ENCODE measurements at places on chromosomes 1 and 21.

- DNase-seq: no peak
These were observed 51.4 kb downstream of the HS2ST1 start for GRCh38 chr1:86965827-86966182.

DNA sequence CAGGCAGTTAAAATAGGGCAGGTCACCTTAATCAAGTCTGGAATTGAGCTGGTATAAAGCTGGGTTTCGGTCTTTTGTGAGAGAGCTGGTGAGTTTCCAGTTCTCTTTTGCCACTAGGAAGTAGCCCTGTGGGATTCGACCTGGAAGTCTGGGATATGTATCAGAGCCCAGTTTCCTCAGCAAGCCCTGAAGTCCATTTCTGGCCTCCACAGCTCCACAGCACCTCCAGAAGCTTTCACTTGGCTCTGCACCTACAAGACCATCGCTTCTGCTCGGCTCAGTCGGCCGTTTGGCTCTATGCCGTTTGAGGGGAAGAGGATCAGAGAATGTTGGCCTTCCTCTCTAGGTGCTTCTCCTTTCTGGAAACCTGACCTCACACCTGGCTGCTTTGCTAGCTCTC, 148.0 kb downstream of the GALNT2 start:
- DNase-seq: no peak

GRCh38 chr21:41164981-41165655, 2.8 kb upstream of the BACE2 start:
- DNase-seq: no peak

DNA sequence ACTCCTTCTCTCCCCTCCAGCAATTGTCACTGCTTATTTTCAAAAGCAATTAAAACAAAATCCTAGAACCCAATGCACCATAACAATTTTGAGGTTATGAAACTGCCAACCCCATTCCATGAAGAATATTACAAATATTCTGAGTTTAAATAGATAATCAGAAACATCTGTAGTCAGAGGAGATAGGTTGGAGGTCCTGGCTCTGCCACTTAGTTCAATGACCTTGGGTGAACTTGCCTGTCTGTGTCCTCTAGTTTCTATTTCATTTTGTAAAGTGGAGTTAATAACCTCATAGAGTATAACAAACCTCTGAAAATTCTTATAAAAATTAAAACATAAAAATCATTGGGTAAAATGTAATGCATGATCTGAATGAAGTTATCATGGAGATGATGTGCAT, 164.6 kb downstream of the KCTD3 start:
- DNase-seq: no peak

DNA sequence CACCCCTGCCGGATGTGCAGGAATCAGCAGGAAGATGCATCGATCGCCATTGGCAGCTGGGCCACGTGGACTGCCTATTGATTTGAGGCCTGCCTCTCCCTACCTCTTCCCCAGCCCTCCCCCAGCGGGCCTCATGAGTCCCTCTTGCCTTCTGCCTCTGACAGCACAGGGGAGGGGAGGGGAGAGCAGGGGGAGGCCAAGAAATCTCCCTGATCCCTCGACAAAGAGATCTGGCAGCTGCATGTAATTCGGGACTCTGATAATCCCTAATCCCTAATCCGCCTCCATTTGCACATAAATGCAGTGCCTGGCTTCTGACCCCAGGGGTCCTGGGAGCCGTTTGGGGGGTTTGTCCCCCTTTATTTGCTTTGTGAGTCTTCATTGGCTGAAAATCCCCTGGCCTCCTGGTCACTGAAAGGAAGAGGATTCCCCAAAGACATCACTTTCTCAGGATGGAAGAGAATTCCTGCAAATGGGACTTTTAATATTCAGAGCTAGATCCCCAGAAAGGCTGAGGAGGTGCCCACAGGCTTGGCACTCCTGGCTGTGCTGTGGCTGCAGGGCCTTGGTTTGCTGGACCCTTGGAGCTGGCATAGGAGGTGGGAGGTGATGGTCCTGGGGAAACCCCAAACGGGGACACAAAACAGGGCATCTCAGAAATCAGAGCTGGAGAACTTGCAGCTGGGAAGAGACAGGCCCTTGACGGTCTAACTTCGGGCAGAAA, 239.4 kb upstream of the POU3F1 start:
- no peak for DNase-seq

DNA sequence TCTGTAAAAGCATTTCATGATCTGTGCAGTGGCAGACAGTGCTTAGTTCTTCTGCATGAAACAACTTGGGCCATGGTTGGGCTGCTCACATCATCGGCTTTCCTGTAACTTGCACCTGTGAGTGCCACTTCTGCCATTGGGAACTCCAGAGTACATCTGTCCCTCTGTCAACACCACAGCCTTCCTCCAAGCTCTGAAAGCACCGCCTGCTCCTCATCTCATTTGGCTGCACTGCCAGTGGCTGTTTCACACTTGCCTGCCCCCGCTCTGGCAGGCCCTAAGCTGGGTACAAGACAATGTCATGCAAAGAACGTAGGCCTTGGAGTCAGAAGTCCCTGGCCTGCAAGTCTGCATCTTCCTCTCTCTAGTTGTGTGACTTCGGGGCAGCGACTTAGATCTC, 46.4 kb downstream of the DDX20 start:
- no peak for DNase-seq

DNA sequence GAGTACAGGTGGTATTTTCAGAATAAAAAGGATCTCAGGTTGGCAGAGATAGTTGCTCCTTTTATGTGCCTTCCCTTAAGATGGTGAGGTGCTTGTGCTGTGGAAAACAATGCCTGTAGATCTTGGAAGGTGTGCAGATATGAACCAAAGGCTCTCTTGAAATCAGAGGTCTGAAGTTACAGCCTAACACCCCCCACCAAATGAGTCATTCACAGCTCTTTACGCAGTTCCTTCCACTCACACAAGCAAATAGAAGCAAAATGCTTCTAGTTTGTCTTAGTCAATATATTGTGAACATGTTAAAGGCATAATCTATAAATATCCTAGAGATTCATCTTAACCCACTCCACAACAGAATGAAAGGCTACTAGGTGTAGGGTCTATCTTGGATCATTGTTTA, 128.9 kb upstream of the NR5A2 start:
- DNase-seq: no peak

GRCh38 chr1:156726549-156727226, 1.6 kb upstream of the METTL25B start:
- DNase-seq: no peak

DNA sequence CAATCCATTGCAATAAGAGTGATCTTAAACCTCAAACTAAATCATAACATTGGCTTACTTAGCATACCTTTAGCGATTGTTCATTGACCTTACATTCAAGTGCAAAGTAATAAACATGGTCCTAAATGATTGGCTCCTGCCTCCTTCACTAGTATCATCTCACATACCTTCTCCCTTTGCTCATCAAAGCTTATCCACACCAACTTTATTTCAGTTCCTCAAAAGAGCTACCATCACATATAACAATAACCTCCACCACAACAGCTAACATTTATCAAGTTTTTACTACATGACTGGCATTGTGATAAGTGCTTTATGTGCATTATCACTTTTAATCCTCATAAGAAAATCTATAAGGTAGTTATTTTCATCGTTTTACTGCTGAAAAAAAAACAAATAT, 198.8 kb downstream of the COL24A1 start:
- DNase-seq: no peak

- no peak for DNase-seq
These were observed 364.2 kb upstream of the ZP4 start for GRCh38 chr1:238254935-238255334.

- DNase-seq: no peak
These were observed 367.4 kb downstream of the DISC1 start for GRCh38 chr1:231993968-231994455.

- no peak for DNase-seq
These were observed 262.3 kb downstream of the FAF1 start for GRCh38 chr1:50697440-50698421.

DNA sequence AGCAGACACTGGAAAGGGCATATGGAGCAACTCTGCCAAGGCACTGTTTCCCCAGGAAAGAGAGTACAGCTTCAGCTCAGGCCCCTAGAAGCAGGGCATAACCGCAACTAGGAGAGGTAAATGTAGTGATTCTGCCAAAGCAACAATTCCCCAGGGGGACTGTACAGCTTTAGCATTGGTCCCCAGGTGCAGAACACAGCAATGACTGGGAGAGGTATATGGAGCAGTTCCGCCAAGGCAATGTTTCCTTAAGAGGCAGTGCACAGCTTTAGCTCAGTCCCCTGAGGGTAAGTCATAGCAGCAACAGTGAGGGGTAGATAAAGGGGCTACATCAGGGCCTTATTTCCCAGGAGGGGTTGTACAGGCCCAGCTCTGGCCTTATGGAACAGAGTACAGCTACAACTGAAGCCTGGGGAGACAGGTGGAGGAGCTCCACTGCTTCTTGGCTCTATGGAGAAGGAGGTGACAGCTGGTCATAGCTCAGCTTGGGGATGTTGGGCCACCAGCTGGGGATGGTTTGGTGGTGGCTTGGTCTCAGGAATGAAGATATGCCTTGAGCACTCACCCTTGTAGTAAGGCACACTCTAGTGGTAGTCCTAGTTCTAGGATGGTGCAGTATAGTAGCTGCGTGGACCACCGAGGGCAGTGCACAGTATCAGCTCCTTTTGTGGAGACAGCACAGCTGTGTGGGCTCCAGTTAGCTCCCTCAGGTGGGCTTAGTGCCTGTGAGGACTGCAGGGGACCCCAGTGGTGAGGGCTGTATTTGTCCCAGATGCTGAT, 582.7 kb downstream of the PTPRC start:
- DNase-seq: no peak

GRCh38 chr21:36330904-36331303, 10.9 kb downstream of the MORC3 start:
- DNase-seq: peak; percentile 17

GRCh38 chr1:21779613-21780521, 3.1 kb downstream of the USP48 start:
- DNase-seq: no peak

- no peak for DNase-seq
These were observed 910 bp upstream of the ANKRD65 start for GRCh38 chr1:1421907-1422464.

- no peak for DNase-seq
These were observed 1.4 kb downstream of the UCK2 start for GRCh38 chr1:165828669-165829329.

GRCh38 chr1:37487619-37487984, 13.2 kb downstream of the ZC3H12A start:
- no peak for DNase-seq

GRCh38 chr21:45867671-45868081, 113.9 kb upstream of the COL6A1 start:
- DNase-seq: no peak

- no peak for DNase-seq
These were observed 119.0 kb upstream of the USP24 start for GRCh38 chr1:55334160-55334559.

GRCh38 chr1:224635356-224635755, 19.2 kb downstream of the CNIH3 start:
- DNase-seq: no peak

- no peak for DNase-seq
These were observed 1.1 kb downstream of the SERTAD4 start for GRCh38 chr1:210233495-210234328.

DNA sequence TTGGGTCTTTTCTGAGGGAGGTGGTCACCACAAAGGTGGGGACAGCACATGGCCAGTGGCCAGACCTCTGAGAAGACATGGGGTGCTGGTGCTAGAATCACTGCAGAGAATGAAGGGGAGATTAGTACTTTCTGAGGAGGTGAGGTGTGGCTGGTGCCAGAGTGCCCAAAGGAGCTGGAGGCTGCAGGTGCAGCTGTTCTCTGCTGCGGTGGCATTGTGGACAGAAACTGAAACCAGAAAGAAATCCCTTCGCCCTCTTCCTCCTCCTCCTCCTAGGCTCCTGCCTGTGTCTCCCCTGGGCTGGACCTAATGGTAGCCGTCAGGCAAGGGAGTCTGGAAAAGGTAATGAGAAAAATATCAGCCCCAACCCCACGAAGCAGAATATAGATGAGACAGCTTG, 261.7 kb downstream of the TM2D1 start:
- no peak for DNase-seq

DNA sequence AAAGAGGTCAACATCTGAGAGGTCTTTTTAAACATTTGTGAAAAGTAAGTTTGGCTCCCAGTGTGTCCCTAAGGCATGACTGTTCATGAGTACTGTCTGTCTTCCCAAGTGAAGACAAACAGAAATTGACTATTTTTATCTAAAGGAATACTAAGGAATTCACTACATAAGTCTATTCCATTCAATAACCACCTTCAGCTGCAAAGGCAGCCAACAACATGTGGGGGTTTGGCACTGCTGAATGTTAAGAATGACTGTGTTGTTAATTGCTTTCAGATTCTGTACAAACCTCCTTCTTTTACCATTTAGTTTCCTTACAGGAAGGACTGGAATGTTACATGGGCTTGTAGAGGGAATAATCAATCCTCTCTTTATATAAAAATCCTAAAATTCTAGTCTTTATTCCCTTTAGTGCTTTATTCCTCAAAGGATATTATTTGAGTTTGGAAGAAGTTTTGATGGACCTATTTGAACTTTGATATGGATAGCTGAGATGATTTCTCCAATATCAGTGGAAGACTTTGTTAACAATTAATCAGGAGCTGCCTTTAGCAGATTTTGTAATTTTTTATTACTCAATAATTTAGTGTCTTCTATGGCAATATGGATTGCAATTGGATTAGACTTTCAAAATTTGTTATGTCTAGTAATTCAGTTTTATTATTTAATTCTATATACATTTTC, 201.7 kb upstream of the CHRM3 start:
- no peak for DNase-seq

Measured in activated T-helper 1 cell treated with anti-CD3 and anti-CD28 coated beads, Interleukin-2, amount 50 U/mL, for 16 hours (primary cell).